Activated CD4-positive, alpha-beta T cell treated with anti-CD3 and anti-CD28 coated beads, Interleukin-2, amount 50 U/mL, for 16 hours (primary cell): ENCODE measurements at places on chromosomes 4 and X.

DNA sequence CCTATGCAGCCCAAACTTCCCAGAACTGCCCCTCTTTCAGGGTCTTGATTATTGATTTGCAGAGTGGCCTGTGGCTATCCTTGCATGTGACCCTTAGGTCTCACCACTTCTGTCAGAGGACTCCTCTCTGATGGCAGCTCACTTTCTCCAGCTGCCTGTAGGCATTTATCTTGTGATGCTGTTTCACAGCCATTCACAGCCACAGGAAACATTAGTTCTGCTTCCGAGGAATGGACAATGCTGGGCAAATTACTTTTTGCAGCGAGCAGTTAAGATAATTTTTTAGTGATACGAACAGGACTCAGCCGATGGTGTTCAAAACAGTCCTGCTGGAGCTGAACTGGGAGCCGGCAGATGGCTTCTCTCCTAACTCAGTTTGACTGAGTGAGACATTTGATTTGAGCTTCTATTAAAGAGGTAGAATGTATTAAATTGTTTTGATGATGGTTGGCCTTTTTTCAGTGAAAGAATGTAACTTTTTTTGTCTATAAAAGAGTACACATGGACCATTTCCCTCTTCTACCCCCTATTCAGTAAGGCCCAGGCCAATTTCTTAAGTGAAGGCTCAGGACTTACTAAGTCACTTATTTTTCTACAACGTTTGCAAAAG, 58.4 kb upstream of the TMEM150C start:
- no peak for DNase-seq

DNA sequence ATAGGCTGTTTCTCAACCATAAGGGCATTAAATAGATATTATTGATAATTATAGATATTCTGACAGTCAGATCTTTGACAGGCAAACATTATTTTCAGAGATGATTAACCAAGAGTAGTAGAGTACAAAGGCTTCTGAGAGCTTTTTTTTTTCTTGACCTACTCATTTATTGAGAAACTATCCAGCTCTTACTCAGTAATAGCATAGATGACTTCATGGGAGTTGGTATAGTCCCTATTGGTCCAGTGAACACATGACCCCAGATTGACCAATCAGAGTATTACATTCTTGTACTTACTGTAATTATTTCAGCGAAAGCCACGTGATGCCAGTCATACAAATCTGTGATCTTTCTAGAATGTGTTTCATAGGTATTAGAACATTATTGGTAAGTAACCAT, 508.7 kb downstream of the FSTL5 start:
- DNase-seq: no peak

DNA sequence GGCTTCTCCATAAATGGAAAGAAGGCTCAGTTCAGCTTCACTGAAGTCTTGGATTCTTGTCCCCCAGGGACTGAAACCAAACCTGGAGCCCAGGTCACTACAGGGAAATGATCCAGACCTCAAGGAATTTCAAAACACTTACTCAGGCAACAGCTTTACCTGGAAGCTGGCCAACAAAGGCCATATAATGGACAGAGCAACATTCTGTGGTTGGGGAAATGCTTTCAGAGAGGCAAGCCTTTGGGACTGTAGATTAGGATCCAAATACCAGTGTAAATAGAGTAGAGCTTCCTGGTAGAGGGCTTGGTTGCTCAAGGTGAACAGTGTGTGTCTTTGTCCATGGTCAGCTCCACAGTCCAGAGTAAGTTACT, 57.0 kb upstream of the PROM1 start:
- no peak for DNase-seq

DNA sequence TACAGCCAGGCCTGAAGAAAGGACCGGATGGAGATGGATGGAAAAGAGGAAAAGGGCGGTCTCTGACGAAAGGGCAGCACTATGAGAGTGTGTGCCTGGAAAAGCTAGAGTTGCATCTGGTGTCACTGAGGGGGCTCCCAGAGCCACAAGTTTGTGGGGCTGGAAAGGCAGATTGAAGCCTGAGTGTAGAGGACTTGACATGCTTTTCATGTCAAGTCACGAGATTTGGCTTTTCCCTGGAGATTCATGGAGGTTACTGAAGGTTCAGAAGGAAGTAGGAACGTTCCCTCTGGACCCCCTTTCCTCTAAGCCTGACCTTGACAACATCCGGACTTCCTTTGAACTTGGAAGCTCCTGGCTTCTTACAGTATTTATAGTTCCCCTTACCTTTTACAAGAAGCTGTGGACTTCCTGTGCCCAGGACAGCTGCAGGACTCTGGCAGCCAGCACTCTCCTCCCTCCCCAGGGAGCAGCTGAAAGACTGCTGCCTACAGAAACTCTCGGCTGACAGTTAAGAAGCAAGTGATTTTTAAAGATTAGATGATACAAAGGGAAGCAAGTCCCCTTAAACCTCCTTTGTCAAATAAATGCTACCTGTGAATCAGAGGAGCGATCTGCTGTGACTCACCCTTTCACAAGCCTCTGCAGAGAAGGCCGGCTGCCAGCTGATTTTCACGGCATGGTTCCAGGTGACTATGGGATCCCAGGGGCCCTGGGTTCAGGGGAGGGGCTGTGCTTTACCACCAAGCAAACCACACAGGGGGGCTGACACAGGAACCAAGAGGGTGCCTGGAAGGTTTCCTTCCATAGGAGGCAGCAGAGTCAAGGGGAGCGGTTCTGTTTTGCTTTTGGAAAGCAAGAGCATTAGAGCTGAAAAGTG, 72.9 kb upstream of the STIM2 start:
- DNase-seq: peak; percentile 14

GRCh38 chrX:120334603-120335002, 23.3 kb upstream of the TMEM255A start:
- no peak for DNase-seq

DNA sequence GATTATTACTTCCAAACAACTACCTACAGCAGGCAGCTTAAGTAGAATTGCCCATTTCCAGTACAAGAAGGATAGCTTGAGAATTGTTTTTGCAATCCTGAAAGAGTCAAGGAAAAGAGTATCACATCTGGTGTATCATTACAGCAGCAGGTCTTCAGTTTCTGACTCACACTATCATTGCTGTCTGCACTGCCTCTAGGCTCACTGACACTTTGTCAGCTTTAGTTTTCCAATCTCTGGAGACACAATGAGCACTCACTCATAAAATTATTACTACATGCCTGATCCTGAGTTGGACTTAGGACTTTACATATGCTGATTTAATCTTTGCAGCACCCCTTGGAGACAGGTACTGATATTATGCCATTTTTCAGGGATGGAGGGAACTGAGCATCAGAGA, 244.6 kb upstream of the BOD1L1 start:
- no peak for DNase-seq

DNA sequence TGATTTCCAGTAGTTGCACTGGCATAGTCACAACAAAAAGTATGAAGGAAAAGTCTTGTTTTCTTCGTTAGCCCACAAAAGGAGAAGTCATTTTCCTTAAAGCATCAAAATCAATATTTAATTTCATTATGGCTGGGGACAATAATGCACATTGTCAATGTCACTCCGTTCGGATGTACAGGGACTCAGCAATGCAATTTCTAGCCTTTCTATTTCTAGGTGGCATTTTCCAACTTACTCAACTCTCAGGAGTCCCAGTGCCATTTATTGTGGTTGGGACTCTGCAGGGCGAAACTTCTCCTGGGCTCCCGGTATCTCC, 99.6 kb downstream of the CEP135 start:
- no peak for DNase-seq

GRCh38 chr4:54823616-54824015, 165.9 kb downstream of the KIT start:
- no peak for DNase-seq

- no peak for DNase-seq
Measured at GRCh38 chr4:99642725-99643489, 14.7 kb downstream of the C4orf54 start.

DNA sequence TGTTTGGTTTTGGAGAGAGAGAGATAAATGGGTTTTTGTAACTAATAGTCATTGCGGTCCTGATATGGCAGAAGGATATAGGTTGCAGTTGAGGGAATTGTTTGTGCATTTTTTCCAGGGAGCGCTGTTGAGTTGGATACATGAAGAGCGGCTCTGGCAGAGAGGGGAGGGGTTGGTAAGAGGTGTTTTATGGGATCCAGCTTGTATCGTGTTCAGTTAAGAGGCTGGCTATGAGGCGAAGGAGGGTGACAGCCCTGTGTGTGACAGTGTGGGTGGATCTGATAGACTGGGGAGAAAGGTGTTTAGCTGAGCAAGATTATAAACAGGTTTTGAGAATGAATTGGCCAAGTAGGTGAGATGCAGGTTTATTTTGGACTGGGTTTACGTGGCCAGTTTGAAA, 1.5 kb downstream of the SPANXN4 start:
- DNase-seq: no peak

GRCh38 chr4:72557021-72557420, 12.0 kb downstream of the ADAMTS3 start:
- DNase-seq: no peak

DNA sequence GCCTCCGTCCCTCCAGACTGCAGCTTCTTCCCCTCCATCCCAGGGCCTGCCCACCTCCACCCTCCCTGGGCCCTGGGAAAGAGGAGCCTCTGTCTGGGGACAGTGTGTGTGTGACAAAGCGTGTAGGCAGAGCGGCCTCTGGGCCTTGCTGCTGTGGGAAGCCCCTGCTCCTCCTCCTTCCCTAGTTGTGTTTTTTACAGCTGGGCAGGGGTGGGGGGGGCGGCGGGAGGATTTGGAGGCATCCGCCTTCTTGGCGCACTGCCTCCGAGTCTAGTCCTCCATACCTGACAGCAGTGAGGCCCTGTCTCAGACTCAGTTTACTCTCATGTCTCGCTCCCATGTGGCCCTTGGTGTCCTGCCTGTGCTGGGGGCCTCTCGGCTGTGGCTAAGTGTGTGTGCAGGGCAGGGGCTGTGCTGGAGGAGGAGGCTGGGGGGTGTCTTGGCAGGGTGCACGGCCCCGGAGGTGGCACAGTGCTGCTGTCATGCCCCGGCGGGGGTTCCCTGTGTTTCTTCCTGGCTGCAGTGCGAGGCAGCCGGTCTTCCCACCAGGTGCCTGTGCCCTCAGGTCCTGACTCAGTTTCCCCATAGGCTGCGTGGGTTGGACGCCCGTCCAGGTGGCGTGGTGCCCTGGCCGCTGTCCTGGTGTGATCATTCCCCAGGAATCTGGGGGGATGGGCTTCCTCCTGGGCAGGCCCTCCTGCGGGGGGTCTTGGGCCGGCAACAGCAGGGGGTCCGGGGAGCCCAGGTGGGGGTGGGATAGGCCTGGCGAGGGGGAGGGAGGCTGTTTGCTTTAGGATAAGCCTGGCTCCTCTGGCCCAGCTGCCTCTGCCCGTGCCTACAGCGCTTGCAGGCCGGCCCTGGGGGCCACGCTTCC, 7.0 kb downstream of the FGFRL1 start:
- no peak for DNase-seq
